ENCODE measurements at places on chromosomes 6 and 20.

- DNase-seq = no peak
Observed at GRCh38 chr6:150081702-150082101, 12.8 kb upstream of the ULBP3 start.

GRCh38 chr6:71383901-71384489 is 95.4 kb downstream of the OGFRL1 start:
- DNase-seq = no peak

GRCh38 chr6:153312634-153313033 is 181.6 kb upstream of the RGS17 start:
- DNase-seq = peak; percentile 14

GRCh38 chr6:88165844-88166492 is at the start of gene CNR1:
TSS of gene CNR1 (minus strand) at chr6:88166347. CDS start at chr6:88145274, 21,073 bp downstream.
- no peak for DNase-seq

DNA sequence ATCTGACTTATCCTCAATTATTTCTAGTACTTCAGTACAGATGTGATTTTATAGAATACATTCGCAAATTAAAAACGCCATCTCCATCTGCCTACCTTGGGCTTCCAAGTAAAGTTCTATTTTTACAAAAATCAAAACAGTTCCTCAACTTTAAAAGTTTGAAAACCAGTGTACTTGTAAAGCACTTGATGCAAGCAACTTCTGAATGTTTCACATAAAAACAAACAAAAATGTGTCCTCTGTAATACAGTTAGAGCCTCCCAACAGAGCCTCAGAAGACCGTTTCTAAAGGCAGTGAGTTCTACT is 384 bp upstream of the MANEA start:
- DNase-seq = no peak

- DNase-seq = no peak
Observed at GRCh38 chr20:47529840-47530239, 28.2 kb downstream of the NCOA3 start.

DNA sequence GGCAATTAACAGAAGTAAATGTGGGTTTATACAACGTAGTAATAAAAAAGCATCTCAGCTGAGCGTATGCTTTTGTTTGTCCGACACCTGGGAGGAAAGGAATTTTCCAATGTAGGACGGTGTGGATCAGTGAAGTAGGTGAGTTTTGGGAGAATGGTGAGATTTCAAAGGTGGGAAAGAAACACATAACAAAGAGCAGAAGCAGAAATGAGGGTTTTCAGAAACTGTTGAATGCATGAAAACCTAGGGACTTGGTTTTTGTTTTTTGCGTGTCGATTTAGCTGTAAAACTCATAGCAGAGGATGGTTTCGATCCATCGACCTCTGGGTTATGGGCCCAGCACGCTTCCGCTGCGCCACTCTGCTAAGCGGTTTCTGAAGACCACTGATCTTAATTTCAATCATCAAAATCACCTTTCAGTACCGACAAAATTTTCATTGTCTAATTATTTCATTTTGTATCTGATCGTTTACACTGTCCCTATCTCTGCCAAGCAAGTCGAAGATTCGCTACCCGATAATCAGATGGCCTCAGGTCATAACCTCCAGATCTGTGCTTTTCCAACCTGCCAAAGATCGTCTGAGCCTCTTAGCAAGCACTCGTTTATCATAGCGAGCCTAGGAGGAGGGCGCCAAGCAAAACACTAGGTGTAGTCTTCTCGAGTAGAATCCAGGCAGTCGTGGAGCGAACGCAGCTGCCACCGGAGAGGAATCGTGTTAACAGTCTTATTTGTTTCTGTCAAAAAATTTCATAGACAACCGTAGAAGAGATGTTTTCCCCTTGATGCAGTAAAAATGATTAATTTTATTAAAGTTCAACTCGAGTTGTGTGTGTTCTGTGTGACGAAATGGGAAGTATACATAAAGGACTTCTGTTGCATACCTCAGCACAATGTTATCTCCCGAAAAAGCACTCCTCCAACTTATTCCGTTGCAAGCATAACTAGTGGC is 20.9 kb upstream of the POM121L2 start:
- DNase-seq = peak; percentile 60

- DNase-seq = no peak
Observed at GRCh38 chr6:135581211-135581610, 83.7 kb upstream of the AHI1 start.

- DNase-seq = no peak
Observed at GRCh38 chr20:872855-873520, 39.5 kb downstream of the FAM110A start.

- peak; percentile 60 for DNase-seq
Observed at GRCh38 chr6:158002951-158003853, 21.5 kb downstream of the SYNJ2 start.

DNA sequence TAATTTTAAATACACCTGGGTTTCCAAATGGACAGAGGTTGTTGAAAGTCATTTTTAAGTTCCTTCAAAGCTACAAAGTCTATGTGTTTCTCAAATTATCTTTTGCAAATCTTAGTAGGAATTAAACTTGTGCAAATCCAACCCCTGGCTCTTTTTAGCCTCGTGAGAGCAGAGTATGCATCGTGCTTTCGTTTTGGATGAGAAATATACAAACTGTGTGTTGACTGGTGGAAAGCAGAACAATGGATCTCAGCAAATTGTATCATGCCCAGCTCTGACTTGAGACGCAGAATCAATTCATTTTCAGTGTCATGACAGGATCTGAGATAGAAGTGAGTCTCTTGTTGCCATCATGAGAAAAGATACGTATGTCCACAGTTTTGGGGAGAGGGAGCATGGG is 542.4 kb upstream of the FLRT3 start:
- no peak for DNase-seq

- no peak for DNase-seq
Observed at GRCh38 chr6:81751388-81752083, 945 bp downstream of the TENT5A start.

DNA sequence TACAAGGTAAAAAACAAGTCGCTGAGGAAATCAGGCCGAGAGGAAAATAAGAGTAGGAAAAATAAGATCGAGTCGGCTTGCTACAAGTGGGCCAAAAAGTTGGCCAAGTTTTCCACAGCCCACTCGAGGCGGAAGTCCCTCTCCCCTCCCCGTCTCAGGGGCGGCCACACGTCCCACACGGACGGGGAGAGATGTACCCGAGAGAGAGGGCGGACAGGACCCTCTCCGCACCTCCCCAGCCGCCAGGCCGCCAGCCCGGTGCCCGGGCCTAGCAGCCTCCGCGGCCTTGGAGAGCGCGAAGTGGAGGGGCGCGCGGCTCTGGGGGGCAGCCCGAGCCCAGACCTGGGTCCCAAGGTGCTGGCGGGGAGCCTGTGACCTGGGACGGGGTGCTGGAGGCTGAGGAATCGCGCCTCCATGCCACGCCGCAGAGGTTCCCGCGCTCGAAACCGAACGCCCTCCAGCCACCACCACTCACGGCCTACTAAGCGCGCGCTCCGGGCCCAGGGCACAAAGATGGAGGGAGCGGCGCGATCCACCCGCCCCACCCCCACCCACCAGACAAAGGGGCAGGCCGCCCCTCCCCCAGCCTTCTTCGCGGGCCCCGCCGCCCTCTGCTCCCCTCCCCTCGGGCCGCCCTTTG is 1.9 kb upstream of the HMGA1 start:
- no peak for DNase-seq

- DNase-seq = no peak
Observed at GRCh38 chr6:18207438-18207837, 52.2 kb downstream of the KDM1B start.

DNA sequence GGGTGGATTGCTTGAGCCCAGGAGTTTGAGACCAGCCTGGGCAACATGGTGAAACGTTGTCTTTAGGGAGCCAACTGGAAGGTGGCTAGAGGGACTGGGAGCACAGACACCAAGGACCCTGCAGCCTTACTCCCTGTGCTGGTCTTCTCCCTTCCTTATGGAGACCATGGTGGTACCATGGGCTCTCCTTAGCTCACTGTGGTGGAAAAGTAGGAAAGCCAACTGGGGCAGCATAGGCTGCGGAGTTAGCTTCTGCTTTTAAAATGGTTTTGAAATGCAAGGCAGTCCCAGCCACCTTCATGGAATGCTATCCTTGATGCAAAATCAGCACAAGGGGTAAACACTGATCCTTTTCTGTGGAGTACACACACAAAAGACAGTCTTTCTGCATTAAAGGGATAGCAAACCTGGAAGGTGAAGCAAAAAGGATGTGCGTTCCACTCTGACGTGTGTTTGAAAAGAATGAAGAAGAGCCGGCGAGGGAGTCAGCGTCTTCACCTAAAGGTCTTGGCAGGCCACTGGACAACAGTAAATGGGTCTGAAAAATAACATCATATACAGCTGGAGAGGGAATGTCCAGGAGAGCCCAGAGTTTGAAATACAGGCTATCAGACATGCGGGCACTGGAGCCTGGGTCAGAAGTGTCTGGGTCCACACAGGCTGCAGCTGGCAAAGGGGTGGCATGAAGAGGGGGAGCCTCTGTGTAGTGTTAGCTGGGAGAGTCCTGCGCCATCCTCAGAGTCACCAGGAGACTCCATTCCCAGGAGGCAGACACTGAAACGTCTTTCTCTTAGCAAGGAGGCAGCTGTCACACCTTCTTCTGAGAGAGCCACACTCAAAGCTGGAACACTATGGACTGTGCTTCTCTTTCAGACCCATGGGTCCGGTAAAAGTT is 58.5 kb downstream of the GPR6 start:
- no peak for DNase-seq
